ENCODE measurements at places on chromosomes 7 and 10. TPM values are rescaled to one million over a fixed set of nuclear protein-coding genes. Genes with fewer than 3 reads are reported as not detected.

MSMB gene
- not detected for total RNA-seq

DNA sequence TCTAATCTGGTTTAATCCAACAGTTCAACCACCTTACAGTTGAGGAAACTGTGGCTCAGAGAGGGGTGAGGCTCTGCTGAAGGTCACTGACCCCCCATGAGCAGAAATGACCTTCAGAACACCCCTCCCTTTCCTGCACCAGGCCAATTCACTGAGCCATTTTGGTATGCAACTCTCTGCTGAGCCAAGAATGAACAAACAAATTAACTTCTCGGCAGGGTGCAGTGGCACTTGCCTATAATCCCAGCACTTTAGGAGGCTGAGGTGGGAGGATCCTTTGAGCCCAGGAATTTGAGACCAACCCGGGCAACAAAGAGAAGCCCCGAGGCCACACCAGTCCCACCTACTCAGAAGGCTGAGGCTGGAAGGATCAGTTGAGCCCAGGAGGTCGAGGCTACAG is 29.8 kb downstream of the PDGFA start:
- peak; percentile 21 for DNase-seq
- H3K27ac ChIP-seq = no peak overlapping the region
- H3K27me3 ChIP-seq = peaks cover 2% of the 10 kb centered on the region

TEX36 gene
- total RNA-seq = not detected

CCDC3 gene
- 32.4 TPM for total RNA-seq
